ENCODE measurements at places on chromosomes 4 and X. TPM values are rescaled to one million over a fixed set of nuclear protein-coding genes. Genes with fewer than 3 reads are reported as not detected.

DNA sequence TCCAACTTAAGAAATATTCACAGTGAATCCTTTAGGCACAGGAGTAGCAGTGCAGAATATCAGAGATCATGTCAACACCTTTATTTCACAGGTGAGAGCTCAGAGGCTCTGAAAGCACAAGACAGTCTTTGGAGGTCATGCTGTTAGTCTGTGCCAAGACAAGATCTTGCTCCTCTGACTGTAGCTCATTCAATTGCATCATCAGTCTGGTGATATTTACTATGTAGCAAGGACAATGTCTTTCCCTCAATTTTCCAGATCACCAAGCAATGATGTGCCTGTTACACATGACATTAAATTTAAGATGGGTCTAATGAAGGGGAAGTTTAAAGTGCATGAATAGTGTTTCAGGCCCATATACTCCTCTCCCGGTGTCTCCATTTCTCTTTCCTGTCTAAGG, 277.5 kb downstream of the IL15 start:
- no peak for DNase-seq

DNA sequence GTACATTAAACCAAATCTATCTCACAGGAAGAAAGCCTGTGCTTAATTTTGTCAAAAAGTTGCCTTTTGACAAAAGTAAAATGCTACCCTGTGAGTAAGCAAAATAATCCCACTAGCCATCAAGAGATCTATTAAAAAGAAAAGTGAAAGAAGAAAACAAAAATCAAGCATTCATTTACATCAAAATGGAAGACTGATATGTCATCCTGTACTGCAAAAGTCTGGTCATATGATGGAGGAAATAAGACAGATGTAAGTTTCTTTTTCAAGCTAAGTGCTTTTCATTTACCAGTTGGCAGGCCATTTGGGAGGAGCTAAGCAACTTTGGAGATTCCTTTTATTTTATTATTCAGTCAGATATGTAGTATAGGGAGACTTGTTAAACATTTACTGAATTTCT, 387.4 kb downstream of the SPOCK3 start:
- no peak for DNase-seq

RAB41 gene
- not detected for total RNA-seq

RTL9 gene
- not detected for total RNA-seq

- no peak for DNase-seq
These were observed 81.5 kb downstream of the FTHL17 start for GRCh38 chrX:30990361-30990760.

DNA sequence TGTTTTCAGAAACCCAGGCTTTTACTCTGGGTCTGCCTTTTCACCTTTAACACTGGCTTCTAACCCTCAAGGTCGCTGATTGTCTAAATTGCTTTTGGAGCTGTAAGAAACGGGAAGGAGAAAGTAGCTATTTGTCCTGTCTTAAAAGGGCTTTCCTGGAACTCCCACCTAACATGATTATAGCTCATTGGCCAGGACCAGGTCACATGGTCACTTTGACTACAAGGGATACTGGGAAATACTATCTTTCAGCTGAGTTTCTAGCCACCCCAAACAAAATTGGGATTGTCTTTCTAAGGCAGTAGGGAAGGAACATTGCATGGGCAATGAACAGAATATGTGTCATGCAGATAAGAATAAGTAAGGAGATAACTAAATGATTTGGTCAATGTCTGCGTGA, 106.7 kb upstream of the ARHGAP24 start:
- no peak for DNase-seq

- DNase-seq: no peak
These were observed 577.0 kb downstream of the SPOCK3 start for GRCh38 chr4:166657261-166657660.

DNA sequence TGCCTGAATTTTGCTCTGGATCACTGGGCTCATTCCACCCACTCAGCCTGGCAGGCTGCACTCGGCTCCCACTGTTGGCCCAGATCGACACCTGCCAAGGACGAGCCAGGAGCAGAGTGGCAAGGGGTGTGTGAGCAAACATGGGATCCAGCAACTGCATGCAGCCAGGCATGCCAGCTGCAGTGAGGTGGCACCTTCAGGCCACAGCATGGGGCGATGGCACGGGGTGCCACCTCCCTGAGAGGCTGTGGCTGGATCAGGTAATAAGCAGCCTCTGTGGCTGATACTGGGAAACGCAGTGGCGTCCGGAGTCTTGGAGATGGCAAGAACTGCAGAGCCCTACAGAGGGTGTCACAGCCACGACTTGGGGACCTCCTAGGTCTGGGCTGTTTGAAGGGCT, 244.5 kb upstream of the FSTL5 start:
- no peak for DNase-seq

- no peak for DNase-seq
These were observed 657.2 kb downstream of the ANKRD50 start for GRCh38 chr4:124055336-124055735.

Data from suprapubic skin (tissue), 4 donors.